ENCODE measurements at places on chromosomes 6 and 20.

DNA sequence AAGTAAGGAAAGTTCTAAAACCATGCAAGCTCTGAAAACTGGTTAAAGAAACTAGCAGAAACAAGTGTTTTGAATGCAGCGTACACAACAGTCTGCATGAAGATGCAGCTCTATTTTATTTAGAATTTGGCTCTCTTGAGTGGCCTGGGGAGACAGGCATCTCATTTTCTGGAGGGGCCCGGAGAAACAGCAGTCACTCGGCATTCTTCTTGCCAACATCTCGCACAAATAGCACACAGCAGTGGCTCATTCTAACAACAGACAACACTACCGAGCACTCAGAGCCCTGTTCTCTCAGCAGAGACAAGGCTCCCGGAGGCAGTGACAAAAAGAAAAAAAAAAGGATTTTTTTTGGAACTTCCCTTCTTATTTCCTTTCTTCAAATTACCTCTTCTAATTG is 108.5 kb upstream of the STMND1 start:
- no peak for DNase-seq

GRCh38 chr6:134093007-134093573 is 40.7 kb upstream of the SLC2A12 start:
- DNase-seq, result no peak

DNA sequence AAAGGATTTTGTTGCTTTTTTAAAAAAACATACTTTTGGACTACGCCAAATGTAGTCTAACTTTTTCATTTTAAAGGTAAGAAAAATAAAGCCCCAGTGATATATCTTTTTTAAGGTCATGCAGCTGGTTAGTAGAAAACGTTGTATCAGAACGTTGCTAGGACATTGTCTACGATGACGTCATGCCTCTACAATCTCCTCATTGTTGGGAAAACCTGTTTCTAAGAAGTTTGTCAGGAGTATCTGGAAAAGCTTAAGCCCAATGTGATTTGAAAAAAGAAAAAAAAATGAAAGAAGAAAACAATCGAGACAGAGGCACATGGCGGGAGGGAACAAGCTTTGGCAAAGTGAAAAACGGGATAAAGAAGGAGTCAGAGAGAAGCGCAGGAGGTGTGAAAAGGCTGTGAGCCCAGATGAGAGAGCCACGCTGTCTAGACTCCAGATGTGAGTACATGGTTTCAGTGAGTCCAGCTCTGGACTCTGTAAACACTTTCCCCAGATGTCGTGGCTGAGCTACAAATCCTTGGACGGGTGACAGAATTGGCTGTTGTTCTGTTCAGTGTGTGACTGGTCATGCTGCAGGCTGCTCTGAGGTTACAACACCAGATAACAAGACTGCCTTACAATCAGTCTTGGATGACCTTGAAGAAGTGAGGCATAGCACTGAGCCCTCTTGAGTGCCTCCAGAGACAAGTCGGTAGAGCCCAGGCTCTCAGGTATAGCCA is 656.7 kb upstream of the ID4 start:
- DNase-seq, result no peak

- DNase-seq, result no peak
These were observed 170.4 kb downstream of the PHF3 start for GRCh38 chr6:63805808-63806572.

All from caudate nucleus (tissue), 63 donors.